ENCODE measurements at places on chromosomes 7 and 10.

DNA sequence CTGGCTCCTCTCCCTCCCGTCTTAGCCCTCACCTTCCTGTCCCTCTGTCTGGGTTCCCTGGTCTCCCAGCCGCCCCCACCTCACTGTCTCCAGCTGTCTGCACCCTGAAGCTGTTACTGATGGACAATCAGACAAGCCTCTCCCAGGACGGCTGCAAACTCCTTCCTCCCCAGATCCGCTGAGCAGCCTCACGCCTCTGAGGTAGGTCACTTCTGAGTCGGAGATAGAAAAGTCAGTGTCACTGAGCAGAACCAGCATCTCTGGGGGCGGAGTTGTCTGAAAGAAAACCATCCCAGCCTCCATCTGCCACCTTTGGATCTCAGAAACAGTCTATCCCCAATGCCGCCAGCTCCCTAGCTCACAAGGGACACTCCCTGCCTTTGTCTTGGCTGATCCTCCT is 27.4 kb downstream of the FAM241B start:
- no peak for DNase-seq

- DNase-seq: no peak
Measured at GRCh38 chr7:101021703-101022102, 1.8 kb downstream of the MUC17 start.

- no peak for DNase-seq
Measured at GRCh38 chr10:15120523-15120922, 23.4 kb downstream of the RPP38 start.

DNA sequence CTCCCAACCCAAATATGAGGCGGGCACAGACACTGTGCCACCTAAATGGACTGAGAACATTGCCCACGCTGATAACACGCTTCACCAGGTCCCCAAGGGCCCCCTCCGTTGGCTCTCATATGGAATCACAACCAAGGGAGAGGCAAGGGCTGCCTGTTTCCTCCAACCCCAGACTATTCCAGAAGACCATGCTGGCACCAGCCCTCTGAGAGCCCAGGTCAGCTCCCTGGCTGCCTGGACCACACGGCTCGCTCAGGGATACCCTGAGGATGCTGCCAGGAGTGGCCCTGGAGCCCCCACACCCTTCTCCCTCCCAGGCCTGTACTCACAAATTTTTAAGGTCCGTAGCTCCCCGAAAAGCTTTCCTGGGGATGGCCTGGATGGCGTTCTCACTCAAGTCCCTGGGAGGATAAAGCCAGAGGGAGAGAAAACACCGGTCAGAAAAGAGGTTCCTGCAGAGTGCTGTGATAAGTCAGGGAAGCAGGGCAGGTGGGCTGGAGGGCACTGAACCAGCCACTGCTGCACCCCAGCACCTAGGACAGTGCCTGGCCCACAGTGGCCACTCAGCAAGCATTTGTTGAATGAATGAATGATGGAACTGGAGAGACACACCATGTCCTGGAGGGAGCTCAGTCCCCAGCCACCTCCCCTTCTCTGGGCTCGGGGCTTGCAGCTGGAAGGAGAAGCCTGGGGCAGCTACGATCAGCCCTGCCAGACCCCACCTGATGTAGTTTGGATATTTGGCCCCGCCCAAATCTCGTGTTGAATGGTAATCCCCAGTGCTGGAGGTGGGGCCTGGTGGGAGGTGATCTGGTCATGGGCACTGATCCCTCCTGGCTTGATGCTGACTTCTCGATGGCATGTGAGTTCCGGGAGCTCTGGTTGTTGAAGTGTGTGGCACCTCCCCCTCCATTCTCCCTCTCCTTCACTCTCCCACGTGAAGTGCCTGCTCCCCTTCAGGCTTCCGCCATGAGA is 119.8 kb downstream of the SLIT1 start:
- no peak for DNase-seq

DNA sequence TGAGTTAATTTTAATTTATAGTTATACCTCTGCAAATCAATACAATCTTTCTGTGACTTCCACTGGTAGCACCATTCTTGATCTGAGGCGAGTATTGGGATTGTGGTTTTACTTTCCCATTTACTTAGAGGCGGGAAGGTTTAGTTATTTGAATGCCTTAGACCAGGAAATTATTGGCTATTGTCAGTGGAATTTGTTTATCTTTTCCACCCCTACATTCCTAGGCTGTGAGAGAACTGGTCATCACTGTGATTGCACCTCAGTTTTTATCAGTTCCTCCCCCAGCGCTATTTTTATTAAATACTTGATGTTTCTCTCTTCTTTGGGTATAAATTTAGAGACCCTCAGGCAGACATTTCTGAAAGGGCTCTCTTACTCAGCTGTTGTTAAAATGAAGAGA is 29.9 kb downstream of the CDK14 start:
- DNase-seq: no peak

DNA sequence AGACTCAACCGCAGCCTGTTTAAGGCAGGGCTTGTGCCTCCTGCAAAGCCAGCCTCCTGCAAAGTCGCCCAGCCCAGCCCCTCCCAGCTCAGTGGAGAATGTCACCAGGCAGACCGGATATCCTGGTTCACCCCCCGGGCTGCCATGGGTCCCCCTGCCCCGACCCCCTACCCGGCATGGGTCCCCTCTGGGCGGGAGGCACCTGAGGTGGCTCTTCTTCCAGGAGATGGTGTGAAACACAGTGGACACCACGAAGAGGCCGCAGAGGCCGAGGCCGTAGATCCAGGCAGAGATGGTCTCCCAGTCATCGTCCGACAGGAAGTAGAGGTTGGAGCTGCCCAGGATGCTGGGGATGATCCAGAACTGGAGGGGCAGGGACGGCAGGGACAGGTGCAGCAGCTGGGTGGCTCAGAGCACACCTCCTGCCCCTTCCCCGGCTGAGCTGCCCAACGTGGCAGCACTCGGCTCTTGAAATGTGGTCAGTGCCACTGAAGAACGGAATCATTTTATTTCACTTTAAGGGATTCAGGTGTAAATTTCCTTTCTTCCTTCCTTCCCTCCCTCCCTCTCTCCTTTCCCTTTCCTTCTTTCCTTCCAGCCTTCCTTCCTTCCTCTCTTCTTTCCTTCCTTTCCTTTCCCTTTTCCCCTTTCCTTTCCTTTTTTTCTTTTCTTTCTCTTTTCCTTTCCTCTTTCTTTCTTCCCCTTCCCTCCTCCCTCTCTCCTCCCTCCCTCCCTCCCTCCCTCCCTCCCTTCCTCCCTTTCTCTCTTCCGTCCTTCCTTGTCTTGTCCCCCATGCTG is 36.7 kb upstream of the RADIL start:
- DNase-seq: no peak

GRCh38 chr7:114086537-114086913 is 167.7 kb upstream of the PPP1R3A start:
- no peak for DNase-seq

DNA sequence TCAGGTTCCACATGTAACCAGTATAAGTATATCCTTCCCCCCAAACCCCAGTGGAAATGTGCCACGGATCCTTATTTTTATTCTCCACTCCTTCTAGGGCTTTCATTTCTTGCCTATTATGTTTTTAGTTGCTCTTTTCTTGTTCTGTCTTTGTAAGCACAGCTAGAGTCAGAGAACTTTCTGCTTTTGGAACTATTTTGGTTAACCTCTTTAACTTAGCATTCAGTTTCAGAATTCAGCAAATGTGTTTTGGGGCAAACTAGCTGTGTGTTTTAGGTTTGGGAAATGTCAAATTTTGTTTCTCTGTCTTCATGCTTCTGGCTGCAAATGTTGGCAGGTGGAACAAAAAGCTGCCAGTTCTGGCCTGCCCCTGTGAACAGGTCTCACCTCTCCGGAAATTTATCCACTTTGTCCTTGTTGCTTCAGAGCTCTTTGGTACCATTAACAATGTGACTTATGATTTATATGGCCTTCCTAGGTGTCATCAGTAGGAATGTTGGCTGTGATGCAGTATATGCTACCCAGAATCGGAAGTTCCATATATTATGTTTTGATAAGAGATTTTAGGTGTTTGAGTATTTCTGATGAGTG is 156.1 kb downstream of the ADK start:
- DNase-seq: no peak

DNA sequence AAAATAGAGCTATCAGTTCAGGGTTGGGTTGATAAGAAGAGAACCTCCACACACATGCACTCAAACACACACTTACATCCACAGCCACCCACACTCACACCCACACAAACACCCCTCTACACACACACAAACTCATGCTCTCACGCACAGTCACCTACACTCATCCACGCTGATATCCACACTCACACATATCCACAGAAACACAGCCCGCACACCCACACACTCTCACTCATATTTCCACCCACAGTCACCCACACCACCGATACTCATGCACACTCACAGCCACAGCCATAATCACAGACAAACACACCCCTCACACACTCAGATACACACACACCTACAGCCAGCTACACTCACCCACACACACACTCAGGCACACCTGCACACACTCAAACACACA is 333.0 kb upstream of the TPK1 start:
- no peak for DNase-seq

- DNase-seq: no peak
Measured at GRCh38 chr10:2978574-2979273, 88.6 kb upstream of the PFKP start.

DNA sequence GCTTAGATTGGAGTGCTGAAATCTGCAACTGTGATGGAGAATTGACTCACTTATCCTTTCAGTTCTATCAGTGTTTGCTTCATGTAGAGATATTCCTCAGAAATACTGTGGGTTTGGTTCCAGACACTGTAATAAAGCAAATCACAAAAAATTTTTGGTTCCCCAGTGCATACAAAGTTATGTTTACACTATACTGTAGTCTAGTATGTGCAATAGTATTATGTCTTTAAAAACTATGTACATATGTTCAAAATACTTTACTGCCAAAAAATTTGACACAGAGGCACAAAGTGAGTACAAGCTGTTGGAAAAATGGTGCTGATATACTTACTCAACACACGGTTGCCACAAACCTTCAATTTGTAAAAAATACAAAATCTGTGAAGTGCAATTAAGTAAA is 112.5 kb downstream of the EPC1 start:
- no peak for DNase-seq

DNA sequence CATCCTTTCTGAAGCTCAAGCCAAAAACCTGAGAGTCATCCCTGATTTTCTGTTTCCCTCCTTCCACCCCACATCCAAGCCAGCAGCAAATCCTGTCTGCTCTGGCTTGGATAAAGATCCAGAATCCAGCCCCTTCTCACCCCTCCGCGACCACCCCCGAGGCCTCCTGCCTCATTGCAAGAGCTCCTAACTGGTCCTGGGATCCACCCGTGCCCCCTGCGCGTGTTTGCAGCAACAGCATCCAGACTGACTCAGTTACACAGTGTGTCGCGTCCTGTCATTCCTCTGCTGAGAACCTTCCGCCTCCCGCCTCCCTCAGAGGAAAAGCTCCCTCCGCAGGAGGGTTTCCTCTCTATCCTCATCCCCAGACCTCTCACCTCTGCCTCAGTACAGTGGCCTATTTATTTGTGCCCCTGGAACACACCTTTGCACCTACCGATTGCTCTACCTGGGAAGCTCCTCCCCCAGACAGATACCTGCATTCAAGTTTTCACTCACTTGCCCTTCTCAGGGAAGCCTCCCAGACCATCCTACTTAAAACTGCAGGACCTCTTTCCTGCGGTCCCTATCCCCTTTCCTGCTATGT is 21.6 kb upstream of the GRID1 start:
- no peak for DNase-seq

- no peak for DNase-seq
Measured at GRCh38 chr7:135726276-135726788, 1.7 kb downstream of the SLC13A4 start.

GRCh38 chr10:97612386-97612785 is 20.9 kb downstream of the MORN4 start:
- no peak for DNase-seq

DNA sequence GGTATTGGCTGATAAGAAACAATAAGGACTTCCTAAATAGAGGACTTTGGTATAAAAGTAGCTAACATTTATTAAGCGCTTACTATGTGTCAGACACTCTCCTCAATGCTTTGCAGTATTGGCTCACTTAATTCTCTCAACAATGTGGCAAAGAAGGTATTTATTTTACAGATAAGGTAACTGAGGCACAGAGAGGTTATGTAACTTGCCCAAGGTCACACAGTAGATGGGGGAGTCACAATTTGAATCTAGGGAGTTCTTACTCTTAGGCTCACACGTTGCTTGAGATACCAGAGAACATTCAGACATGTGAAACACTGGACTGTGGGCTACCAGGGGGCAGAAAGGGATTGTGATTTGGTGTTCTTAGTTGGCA is 60.8 kb upstream of the GPR158 start:
- DNase-seq: no peak

GRCh38 chr7:2012044-2012900 is 220.5 kb downstream of the MAD1L1 start:
- no peak for DNase-seq
